ENCODE measurements at places on chromosomes 2 and 18.

GRCh38 chr2:235898766-235899165, 269.4 kb downstream of the GBX2 start:
- no peak for DNase-seq

GRCh38 chr2:42169100-42169873, at the start of gene EML4:
Gene EML4, plus strand, starts transcription at chr2:42169353. Its CDS starts 259 bp downstream, at chr2:42169612.
- DNase-seq: peak; percentile 81

DNA sequence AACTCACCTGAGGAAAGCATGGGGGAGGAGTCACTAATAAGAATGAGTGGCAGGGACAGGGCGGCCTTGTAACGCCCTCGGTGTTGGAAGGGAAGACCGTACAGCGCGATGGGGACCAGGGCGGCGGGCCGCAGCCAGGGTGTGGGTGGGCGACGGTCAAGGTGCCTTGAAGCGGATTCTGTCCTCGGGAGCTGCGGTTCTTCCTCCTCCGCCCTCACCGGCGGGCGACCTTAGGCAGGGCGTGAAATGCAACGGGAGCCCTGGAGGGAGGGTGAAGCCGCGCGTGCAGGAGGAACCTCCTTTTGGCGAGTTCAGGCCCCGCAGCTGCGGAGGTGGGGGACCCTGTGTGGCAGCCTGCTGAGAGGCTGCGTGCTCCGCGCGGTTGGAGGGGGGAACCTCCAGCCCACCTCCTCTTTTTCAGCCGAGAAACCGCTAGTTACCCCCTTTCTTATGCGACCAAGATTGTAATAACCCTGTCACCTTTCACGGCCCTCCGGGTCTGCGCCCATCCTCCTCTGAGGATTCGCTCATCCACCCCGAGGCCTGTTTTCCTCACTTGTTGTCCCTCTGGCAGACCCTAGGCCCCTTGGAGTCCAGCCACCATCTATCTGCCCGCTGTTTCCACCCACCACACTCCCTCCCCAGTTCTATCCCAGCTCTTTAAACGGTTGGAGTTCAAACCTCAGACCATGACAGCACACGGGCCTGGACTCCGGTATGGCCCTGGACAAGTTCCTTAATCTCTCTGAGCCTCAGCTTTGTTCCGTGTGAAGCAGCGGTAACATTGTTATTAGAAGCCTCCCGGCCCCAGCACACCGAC, 823 bp upstream of the RNU2-63P start:
- DNase-seq: no peak

- no peak for DNase-seq
Observed at GRCh38 chr2:220506466-220506865, 879.0 kb downstream of the SLC4A3 start.

DNA sequence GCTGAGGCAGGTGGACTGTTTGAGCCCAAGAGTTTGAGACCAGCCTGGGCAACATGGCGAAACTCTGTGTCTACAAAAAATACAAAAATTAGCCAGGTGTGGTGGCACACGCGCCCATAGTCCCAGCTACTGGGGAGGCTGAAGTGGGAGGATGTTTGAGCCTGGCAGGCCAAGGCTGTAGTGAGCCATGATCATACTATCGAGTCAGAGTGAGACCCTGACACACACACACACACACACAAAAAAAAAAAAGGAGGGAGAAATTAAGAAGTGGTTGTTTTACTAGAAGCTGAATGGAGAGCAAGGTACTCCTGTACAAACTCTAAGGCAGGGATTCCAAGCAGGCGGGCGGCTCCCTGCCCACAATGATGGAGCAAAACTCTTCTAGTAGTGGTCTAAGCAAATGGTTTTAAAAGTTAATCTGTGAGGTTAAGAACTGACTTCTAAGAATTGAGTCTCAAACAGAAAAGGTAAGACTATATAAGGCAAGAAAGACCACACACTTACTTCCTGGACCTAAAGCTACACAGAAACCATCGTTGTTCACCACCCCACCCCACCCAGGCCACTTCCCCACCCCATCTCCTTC, 2.6 kb downstream of the ANKRD44 start:
- no peak for DNase-seq

All from iPS DF 6.9 (cell line).